HEK293T (cell line): ENCODE measurements at places on chromosomes 12 and 14.

- DNase-seq: no peak
Measured at GRCh38 chr12:823028-823698, 70.8 kb downstream of the WNK1 start.

DNA sequence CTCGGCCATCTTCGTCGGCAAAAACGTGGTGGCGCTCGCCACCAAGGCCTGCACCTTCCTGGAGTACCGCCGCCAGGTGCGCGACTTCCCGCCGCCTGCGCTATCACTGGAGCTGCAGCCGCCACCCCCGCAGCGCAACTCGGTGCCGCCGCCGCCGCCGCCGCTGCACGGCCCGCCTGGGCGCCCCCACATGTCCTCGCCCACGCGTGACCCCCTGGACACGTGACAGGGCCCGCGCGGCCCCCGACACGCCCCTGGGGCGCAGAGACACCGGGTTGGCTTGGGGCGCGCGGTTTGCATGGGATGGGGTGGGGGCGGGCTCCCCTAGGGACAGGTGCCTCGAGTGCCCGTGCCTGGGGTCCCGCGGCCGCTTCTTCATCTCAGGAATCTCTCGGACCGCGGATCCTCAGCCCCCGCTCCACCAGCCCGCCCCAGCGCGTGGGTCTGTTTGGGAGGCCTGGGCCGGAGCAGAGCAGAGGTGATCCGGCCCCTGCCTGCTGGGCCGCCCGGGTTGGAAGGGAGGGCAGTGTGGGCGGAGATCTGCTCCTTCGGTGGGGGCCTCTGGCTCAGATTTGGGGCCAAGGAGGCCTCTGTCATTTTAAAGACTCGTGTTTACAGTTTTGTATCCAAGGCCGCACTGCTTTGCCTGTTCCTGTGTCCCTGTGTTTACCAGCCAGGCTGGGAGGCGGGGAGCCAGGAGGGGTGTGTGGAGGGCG, 3.3 kb downstream of the TMEM121 start:
- DNase-seq: no peak

GRCh38 chr14:52558688-52559087, 6.1 kb downstream of the GPR137C start:
- no peak for DNase-seq

DNA sequence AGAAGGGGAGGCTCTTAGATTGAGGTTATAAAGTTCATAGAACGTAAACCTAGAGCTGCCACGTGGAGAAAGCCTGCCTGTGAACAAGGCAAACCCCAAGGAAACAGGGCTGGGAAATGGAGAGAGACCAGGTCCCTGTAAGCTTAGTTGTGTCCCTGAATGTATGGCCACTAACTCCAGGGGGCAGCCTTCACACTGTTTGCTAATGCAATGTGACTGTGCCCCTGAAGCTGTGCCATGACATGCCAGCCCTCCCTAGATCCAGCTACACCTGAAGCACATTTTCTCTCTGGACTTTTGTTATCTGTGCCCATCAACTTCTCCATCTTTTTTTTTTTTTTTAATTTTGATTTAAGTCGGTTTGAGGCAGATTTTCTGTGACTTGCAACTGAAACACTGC, 60.6 kb upstream of the TMCC3 start:
- DNase-seq: peak; percentile 53

- DNase-seq: no peak
Measured at GRCh38 chr12:81819991-81820633, 61.0 kb upstream of the PPFIA2 start.
